ENCODE measurements at places on chromosomes 3 and 15.

- DNase-seq: no peak
Measured at GRCh38 chr3:118501152-118501551, 533.5 kb downstream of the IGSF11 start.

GRCh38 chr3:47533481-47533880 lies 20.0 kb upstream of the ELP6 start:
- DNase-seq: no peak

GRCh38 chr3:9246189-9246588 lies 3.3 kb downstream of the SRGAP3 start:
- DNase-seq: no peak

DNA sequence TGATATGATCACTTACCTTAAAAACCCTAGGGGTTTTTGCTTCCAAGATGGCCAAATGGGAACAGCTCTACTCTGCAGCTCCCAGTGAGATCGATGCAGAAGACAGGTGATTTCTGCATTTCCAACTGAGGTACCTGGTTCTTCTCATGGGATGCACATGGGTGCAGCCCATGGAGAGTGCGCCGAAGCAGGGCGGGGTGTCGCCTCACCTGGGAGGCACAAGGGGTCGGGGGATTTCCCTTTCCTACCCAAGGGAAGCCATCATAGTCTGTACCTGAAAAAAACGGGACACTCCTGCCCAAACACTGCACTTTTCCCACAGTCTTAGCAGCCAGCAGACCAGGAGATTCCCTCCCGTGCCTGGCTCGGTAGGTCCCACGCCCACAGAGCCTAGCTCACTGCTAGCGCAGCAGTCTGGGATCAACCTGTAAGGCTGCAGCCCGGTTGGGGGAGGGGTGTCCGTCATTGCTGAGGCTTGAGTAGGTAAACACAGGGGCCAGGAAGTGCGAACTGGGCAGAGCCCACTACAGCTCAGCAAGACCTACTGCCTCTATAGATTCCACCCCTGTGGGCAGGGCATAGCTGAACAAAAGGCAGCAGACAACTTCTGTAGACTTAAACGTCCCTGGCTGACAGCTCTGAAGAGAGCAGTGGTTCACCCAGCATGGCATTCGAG lies 78.6 kb downstream of the CTNNB1 start:
- DNase-seq: no peak

DNA sequence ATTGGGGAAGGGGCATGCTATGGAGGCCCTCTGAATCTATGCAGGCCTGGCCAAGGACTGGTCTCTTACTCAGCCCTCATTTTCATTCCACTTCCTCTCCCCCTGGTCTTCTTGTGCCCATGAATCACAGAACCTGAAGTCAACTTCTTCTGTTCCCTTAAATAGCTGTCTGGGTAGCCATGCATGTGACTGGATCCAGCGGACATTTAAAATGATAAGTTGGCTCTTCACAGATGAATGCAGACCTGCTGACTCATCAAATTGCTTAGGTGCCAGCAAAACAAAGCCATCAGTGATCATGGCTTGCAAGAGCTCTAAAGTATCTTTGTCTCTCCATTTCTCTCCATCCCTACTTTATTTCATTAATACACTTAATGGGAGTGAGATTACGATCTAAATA lies 90.1 kb upstream of the CADPS start:
- DNase-seq: no peak

DNA sequence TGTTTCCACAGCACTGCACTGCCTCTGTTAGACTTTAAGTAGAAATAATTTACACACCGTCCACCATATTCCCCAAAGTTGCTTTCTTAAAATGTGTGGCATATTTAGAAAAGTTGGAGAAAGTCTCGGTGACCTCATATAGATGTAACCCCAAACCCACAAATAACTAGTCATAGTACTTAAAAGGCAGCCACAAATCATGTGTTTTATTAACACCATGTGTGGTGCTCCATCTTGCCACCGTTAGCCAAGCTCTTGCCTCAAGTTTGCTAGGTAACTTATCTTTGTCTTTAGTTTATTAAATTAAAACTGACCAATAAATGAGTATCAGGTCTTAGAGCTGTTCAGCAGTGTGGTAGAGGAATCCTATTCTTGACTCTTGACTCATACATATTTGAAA lies 257.9 kb downstream of the UBE2E2 start:
- no peak for DNase-seq

GRCh38 chr15:70833861-70834765 lies 19.8 kb downstream of the LARP6 start:
- no peak for DNase-seq

DNA sequence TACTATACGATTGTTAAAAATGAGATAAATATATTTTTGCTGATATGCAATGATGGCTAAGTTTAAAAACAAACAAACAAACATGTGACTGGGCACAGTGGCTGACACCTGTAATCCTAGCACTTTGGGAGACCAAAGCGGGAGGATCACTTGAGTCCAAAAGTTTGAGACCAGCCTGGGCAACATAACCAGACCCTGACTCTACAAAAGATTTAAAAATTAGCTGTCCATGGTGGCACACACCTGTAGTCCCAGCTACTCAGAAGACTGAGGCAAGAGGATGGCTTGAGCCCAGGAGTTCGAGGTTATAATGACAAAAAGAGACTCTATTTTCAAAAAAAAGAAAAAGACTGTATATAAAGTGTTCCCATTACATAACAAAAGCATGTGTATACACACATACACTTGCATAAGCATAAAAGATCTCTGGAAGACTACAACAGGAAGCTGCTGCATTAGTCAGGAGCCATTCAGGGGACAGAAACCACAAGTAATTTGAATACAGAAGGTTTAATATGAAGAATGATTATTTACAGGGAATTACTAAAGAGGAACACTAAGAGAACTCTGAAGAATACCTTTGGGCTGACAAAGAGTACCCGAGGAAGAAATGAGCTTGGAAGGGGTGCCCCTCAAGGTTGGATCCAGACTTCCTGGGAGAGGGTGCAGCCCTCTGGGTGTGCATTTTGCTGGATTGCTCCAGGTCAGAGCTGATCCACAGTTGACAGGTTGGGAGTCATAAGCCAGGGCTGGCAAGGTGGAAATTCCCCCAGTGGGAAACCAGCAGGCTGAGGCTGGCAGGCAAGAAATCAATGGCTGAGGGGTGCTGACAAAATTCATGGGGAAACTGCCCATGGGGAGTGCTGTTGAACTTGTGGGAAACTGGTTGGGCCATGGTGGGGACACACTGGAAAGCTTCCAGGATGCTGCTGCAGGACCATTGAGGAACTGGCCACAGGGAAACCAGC lies 9.3 kb upstream of the TM4SF18 start:
- DNase-seq: peak; percentile 86

DNA sequence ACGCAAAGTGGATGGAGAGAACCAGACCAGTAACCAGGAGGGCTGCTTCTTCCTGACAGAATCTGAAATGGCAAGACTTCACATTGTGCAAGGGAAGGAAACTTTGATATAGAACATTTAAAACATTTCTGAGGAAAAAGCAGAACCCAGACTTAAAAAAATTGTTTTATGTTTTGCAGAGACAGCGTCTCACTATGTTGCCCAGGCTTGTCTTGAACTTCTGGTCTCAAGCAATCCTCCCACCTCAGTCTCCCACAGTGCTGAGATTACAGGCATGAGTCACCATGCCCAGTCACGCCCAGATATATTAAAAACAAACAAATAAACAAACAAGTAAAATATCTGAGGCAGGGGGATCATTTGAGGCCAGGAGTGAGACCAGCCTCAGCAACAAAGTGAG lies 46.2 kb downstream of the CRTAP start:
- no peak for DNase-seq

GRCh38 chr3:2568929-2569328 lies 470.3 kb downstream of the CNTN4 start:
- DNase-seq: no peak

DNA sequence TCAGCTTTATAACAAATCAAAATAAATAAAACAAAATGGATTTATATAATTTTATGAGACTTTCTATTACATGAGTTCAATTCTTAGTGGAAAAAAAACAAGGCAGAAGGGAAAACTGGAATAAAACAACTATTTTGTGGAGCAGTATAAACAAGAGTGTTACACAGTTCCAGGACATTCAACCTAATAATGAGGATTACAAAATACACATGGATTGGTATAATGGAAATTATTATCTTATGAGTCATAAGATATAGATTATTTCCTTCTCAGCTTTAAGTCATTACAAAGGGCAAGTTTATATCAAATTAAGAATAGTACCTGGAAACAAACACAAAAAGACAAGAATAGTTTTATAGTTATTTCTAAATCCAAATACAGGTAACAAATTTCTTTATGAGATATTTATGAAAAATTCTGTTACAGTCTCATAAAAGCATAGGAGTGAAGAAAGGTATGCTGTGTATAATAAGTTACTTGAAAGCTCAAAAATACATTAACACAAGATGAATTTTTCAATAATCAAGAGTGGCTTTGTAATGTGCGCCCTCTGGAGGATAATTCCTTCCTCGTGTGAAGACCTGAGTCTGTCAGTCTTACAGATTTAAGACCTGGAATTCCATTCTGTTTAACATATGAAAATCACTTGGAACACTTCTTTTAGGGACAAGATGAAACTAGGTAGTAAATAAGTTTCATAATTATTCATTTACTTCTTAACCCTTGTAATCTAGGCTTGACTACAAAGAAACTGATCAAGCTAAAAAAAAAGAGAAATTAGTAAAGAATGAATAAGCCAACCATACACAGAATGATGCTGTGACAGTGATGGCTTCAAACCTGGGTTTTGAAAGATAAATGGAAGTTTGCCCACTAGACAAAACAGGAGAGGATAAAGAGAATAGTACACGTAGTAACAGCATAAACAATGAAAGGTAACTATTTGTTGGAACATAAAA lies 9.5 kb downstream of the COPS2 start:
- peak; percentile 78 for DNase-seq

DNA sequence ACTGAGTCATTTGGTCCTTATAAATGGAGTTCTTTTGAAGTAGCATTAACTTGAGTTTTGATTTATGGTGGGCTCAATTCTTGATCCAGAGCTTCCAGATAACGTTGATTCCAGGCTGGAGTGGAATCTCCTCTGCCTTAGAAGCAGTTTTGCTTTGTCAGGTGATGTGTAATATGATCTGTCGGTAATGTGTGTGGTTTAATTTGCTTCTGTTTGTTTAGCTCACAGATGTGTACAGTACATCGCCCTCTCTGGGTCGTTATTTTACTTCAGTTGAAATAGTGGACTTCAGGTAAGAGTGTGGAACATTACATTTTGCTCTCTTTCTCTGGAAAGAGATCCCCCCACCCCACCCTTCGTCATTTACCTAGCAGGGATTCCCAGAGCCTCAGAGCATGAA lies 23.1 kb downstream of the C3orf52 start:
- DNase-seq: no peak

DNA sequence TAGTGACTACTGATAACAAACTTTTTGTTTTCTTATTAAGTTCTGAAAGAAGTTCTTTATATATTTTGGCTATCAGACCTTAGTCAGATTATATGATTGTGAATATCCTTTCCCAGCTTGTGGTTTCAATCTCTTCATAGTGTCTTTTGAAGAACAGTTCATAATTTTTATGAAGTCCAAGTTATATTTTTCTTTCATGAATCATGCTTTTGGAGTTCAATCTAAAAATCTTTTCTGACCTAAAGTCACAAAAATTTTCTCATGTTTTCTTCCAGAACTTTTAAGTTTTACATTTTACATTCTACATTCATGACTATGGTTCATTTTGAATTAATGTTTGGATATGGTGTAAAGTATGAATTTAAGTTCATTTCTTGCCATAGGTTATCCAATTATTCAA lies 34.2 kb upstream of the OCA2 start:
- DNase-seq: no peak

DNA sequence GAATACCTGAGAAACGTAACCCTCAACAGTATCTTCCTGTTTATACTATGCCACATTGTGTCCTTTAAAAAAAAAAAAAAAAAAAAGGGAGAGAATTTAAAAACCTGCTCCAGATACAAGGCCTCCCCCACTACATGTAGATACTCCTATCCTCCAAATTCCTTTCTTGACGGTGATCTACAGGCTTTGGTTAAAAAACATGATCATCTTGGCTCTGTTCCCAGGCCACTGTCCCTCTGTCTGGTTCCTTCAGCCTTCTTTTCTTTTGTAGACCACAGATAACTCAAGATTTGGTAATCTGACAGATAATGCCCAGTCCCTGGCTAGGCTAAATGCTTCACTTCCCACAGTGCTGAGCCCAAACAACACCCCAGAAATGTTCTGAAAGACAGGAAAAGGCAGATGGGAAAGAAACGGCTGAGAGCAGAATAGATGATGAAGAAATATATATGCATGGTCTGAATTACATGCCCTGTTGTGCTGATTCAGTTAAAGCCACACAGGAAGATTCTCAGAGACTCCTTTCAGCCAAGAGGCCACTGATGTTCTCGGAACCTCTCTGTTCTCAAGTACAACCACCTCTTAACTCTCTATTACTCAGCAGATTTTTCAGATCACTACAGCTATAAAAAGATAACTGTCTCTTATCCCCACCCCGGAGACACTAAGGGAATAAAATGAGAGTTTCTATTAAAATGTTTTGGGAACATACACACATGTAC lies 48.3 kb downstream of the NPTN start:
- DNase-seq: no peak

DNA sequence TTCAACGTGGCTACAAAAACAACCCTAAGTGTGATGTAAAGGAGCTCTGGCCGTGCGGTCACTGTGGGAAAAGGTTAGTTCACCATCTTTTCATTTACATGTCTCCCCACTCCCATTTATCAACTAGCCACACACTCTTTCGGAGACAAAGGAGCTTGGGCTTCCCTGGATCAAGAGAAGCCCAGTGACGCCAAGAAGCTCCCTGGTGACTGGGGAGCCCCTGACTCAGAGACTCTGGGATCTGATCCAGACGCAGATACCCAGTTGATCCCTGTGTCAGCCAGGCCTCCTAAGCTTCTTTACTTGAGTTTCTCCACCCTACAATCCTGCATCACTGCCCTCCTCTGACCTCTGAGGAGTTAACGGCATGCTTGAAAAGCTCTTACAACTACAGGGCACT lies 43.9 kb downstream of the HEG1 start:
- DNase-seq: no peak

- no peak for DNase-seq
Measured at GRCh38 chr15:47186075-47186474, 531.2 kb upstream of the SEMA6D start.

DNA sequence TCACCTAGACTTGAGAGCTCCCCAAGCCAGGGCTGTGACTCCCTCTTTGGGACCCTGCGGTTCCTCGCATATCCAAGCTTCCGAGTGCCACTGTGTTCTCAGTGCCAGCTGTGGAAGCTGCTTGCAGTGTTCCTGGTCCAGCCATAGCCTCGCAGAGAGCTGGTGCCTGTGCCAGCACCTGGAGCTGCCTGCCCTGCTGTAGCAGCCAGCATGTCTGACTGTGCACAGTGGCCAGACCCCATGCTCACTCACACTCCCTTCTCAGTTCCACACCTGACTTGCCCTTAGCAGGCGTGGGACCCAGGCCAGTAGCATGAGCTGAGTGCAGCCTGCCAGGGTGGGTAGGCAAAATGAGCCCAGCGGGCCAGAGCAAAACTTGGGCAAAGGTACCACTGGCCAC lies 25.3 kb downstream of the LRRC49 start:
- DNase-seq: no peak

GRCh38 chr15:88878720-88879184 lies 16.6 kb downstream of the HAPLN3 start:
- peak; percentile 19 for DNase-seq

- peak; percentile 80 for DNase-seq
Measured at GRCh38 chr15:66946578-66947164, 118.7 kb upstream of the SMAD3 start.
